Germinal center (tissue), 1 donor: ENCODE measurements at places on chromosomes 5 and 9.

DNA sequence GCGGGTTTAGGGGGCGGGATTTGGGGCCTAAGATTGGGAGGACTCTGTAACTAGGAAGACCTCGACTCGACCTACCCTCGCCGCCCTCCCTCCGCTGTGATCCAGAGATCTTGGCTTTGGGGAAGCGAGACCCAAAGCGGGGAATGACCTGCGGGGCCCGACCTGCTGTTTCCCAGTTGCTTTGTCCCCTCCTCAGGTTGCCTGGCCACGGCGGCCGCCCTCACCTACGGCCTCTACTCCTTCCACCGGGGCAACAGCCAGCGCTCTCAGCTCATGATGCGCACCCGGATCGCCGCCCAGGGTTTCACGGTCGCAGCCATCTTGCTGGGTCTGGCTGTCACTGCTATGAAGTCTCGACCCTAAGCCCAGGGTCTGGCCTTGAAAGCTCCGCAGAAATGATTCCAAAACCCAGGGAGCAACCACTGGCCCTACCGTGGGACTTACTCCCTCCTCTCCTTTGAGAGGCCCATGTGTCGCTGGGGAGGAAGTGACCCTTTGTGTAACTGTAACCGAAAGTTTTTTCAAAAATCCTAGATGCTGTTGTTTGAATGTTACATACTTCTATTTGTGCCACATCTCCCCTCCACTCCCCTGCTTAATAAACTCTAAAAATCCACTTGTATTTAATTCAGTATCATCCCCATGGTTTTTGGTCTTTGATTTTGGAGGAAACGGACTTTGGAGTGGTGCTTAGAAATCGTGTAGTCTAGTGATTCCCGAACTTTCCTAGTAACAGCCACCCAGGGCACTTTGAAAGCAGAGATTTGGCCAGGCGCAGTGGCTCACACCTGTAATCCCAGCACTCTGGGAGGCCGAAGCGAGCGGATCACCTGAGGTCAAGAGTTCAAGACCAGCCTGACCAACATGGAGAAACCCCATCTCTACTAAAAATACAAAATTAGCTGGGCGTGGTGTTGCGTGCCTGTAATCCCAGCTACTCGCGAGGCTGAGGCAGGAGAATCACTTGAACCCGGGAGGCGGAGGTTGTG lies 878 bp downstream of the HIGD2A start:
- no peak for DNase-seq

- no peak for DNase-seq
Measured at GRCh38 chr5:12636209-12636608, 732.0 kb upstream of the CTNND2 start.

DNA sequence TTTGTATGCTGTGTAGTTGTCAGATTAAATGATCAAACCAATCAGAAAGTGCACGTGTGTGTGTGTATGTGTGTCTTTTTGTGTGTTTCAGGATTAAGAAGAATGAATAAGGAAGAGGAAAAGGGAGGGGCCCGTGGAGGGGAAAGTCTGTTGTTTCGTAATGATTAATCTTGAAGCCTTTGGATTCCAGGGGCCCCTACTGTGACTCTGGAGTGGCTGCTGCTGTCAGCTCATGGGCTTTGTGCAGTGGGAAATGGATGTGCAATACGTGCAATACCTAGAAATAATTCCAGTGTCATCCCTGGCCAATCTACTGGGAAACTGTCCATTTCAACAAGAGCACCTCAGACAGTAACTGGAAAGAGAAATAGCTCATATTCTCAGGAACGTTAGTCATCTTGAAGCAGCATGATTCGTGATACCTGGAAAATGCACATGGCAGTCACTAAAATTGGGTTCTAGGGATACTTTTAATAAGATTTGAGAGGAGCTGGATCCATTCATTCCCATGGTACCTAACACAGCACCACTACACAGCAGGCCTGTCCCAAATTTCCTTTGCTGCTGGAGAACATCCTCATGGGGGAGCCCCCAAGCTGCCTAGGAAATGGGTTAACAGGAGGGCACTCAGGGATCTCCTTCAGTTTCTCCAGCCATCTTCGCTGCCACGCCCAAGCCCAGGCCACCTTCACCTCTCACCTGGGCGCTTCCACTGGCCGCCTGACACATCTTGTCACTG lies 186.3 kb downstream of the NR3C1 start:
- DNase-seq = no peak

- DNase-seq = no peak
Measured at GRCh38 chr9:346111-346571, 131.5 kb downstream of the DOCK8 start.

DNA sequence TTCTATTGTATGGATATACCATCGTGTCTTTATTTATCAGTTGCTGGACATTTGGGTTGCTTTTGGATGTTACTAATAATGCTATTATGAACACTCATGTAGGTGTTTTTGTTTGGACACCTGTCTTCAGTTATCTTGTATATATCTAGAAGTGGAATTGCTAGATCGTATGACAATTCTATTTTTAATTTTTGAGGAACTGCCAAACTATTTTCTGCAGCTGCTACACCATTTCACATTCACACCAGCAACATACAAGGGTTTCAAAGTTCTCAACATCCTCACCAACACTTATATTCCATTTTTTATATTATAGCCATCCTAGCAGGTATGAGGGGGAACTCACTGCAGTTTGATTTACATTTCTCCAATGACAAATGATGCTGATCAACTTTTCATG lies 324.6 kb downstream of the CAAP1 start:
- DNase-seq = no peak

DNA sequence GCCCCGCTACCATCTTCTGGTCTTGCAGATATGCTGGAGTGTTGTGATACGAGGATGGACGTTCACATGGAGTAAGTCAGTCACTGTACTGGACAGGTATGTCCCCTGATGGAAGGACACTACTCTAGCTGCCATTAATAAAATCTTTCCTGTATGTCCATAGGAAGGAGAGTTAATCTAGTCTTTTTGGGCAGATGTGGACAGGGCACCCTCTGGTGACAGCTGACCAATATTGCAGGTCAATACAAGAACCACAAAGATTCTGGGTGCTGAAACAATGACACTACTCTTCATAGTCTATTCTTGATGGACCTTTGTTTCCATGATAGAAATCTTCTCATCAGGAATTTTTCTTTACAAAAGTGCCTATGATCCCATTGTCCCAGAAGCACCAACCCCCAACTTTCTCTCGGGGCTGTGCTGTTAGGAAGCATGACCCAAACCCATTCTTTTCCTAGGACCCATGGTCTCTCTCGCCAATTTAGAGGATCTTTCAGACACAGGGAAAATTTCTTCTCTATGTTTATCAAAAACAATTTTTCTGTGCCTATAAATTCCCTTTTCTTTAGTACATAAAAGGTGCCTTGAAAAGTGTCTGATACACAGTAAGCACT lies 376.9 kb downstream of the DTWD2 start:
- peak; percentile 5 for DNase-seq

DNA sequence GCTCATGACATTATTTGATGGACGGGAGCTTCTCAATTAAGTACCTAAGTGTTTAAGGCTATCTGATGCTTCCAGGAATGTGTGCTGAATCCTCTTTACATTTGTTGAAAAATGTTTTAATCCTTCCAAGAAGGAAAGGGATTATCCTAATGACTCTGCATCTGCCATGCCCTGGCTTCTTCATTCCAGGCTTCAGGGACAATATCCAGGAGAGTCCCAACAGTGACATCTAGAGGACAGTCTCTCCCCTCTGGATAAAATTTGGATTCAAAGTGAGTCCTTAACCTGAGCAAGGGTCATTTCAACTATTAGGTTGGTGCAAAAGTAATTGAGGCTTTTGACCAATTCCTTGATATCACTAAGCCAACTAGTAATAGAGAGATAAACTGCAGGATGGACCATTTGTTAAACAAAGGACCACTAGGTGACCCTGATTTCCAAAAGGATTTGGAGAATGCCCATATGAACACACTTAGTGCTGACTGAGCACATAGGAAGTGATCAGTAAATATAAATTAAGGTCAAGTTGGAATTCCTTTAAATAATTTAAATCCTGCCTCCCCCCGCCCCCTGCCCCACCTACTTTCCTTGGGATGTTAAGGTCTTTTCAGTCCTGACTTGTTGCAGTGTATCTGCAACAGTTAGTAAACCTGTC lies 19.1 kb downstream of the TNFSF8 start:
- DNase-seq = no peak

- DNase-seq = no peak
Measured at GRCh38 chr5:72012906-72013305, 94.4 kb upstream of the MAP1B start.

DNA sequence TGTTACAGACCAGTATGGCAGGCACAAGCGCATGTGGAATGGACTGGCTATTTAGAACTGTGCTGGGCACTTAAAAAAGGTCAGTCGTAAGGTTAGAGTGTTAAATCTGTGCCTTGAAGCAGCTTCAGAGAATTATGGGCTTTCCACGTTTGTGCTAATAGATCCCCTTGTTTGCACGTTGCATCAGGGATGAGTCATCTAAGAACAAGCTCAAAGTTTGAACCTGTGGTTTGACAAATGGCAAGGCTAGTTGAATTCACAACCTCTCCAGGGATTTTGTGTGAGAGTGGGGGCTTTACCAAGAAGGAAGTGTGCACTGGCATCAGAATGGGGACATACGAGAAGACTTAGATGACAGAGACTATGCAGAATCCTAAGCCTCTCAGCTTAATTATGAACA lies 249.6 kb downstream of the IRX1 start:
- DNase-seq = no peak

- DNase-seq = no peak
Measured at GRCh38 chr9:122058051-122058450, 35.1 kb downstream of the TTLL11 start.

- DNase-seq = no peak
Measured at GRCh38 chr9:133852431-133852830, 114.3 kb upstream of the SARDH start.

GRCh38 chr5:59133764-59134261 lies 550.9 kb downstream of the RAB3C start:
- no peak for DNase-seq
